NCI-H1105 treated with DMSO at 0.1 percent for 48 hours (cell line): ENCODE measurements at places on chromosomes 7 and 10.

GRCh38 chr7:144908943-144909556 lies 73.2 kb upstream of the TPK1 start:
- DNase-seq = no peak

GRCh38 chr10:28644647-28645046 lies 32.7 kb upstream of the BAMBI start:
- DNase-seq = no peak

- DNase-seq = no peak
Observed at GRCh38 chr10:126015413-126015812, 119.0 kb downstream of the FANK1 start.

- DNase-seq = no peak
Observed at GRCh38 chr7:12119620-12120303, 91.3 kb upstream of the TMEM106B start.

DNA sequence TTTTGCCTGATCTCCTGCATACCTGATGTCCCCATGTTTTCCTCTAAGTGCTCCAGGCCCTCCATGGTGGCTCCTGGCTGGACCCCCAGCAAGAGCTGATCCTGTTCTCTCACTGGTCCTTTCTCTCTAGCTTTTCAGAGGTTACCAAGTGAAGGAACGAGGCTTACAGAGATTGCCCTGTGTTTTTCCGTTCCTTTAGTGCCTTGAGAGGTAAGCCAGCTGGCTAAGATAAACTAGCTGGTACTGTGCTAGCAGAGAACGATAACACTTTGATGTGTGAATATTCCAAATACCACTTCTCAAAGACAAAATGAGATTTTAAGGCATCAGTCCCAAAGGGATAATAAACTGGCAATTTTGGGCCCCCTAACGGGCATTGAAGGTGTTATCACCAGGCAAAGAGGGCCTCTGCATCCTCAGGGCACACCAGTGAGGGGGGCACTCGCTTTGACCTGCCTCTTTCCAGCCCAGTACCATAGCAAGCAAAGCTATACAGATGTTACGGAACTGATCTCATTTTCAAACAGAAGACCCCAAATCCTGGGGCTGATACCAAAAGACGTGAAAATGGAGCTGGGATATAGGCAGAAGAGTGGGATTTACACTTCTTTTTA lies 8.4 kb upstream of the CCNY start:
- DNase-seq = no peak

DNA sequence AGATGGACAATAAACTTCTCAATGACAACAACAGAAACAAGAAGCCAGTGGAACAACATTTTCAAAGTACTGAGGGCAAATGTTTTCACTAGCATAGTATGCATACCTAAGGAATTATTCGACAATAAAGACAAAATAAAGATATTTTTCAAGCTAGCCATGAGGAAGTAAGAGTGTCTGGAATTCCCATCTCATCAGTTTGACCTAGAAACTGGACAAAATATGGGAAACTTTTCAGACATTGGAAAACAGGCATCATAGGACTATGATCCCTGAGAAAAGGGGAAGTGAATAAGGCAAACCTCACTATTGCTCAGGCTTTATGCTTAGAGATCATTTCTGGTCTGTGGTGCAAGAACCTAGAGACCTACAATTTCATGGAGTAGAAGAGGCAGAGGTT lies 86.3 kb downstream of the OAT start:
- DNase-seq = no peak

- DNase-seq = no peak
Observed at GRCh38 chr7:155226261-155227003, 71.2 kb upstream of the INSIG1 start.

DNA sequence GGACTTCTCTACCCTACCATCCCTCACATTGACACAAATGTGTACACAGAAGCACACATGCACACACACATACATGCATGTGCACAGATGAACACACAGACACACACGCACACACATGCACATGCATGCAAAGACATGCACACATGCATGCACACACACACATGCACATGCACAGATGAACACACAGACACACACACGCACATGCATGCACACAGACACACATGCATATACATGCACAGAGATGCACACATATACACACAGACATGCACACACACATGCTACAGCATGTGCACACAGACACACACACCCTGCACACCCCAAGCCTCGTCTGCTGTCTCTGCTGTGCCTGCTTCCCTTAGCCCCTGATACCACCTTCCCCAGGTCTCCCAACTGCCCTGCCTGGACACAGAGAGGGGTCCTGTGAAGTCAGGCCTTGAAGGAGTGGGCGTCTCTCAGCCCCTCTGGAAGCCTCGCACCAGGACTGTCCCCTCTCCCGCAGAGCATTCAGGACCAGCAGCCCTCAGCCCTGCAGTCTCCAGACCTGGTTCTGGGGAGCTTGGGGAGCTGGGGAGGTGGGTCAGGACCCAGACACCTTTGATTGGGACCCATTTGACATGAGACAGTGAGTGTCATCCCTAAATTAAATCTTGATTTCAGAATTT lies 181.8 kb downstream of the DNAJB6 start:
- no peak for DNase-seq

DNA sequence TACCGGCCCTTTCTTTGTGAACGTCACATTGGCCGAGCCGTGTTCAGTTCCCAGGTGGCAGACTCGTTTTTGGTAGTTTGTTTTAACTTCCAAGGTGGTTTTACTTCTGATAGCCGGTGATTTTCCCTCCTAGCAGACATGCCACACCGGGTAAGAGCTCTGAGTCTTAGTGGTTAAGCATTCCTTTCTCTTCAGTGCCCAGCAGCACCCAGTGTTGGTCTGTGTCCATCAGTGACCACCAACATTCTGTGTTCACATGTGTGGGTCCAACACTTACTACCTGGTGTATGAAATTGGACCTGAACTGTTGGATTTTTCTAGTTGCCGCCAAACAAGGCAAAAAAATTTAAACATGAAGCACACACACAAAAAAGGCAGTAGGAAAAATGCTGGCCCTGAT lies 9.9 kb upstream of the CSGALNACT2 start:
- DNase-seq = no peak

- DNase-seq = no peak
Observed at GRCh38 chr10:125595911-125596310, 87.1 kb downstream of the TEX36 start.

- DNase-seq = no peak
Observed at GRCh38 chr7:14834883-14835282, 67.7 kb downstream of the DGKB start.

DNA sequence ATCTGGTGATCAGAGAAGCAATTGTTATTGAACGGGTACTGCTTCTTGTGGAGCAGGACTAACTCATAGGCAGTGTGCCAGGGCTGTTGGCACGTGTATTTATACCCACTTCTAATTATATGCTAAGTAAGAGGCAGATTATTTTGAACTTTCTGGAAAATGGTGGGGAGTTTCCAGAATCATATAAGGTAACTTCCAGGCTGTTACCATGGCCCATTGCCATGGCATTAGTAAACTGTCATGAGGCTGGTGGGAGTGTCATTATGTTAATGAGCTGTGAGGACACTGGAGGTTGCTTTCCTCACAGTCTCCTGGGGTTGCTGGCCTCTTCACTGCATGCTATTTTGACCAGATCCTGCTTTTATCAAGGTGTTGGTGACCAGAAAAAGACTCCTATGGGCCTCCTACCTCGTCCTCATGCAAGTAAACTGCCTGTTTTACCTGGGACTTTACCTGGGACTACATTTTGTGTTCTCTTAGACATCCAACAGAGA lies 122.6 kb downstream of the KCND2 start:
- peak; percentile 52 for DNase-seq

- no peak for DNase-seq
Observed at GRCh38 chr10:124539935-124540641, 78.5 kb downstream of the LHPP start.

GRCh38 chr7:142784716-142785115 lies 13.9 kb downstream of the PRSS2 start:
- DNase-seq = no peak

- no peak for DNase-seq
Observed at GRCh38 chr10:15863733-15864132, 3.4 kb upstream of the MINDY3 start.

DNA sequence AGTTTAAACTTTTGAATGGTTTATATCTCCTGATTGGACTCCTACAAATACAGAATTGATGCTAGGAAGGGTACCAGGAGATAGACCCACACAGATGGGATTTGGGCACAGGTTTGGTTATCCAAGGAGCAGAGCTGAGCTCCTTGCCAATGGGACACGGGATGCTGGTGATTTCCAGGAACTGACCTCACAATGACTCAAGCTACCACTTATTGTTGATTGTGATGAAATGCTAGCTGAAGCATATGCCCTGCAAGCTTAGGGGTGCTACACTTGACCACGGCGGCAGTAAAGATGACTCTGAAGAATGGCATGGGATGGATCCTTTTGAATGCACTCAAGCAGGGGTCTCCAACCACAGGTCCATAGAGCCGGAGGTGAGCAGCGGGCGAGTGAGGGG lies 45.5 kb upstream of the VKORC1L1 start:
- DNase-seq = no peak

DNA sequence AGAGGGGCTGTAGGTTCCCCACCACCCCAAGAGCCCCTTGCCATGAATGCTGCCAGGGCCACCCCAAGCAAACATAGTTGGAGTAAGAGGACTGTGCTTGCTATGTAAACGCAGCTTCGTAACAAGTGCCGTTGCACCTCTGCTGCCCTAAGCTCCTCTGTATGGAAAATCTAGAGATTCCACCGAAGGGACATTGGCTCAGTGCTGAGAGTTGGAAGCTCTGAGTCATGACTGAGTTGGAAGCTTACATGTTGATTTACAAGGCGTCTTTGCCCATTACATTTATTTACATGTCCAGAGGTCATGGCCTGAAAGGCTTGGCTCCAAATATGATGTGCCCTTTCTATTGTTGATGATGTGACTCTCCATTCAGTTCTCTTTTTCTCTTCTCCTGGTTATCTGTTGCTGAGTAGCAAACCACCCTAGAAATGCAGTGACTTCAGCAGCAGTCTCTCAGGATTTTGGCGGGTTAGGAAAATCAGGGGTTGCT lies 233.1 kb upstream of the TCF7L2 start:
- DNase-seq = no peak

- DNase-seq = no peak
Observed at GRCh38 chr7:50745336-50745735, 37.4 kb downstream of the GRB10 start.

- DNase-seq = peak; percentile 51
Observed at GRCh38 chr7:11835260-11835659, 3.3 kb upstream of the THSD7A start.

DNA sequence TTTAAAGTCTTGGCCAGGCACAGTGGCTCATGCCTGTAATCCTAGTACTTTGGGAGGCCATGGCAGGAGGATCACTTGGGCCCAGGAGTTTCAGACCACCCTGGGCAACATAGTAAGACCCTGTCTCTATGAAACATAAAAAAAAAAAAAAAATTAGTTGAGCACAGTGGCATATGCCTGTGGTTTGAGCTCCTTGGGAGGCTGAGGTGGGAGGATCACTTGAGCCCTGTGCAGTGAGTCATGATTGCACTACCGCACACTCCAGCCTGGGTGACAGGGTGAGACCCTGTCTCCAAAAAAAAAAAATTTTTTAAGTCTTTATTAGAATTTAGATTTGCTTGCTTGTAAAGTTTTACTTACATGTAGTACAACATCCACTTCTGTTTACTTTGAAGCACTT lies 14.0 kb downstream of the WNT2 start:
- no peak for DNase-seq
